GOT3 (cell line): ENCODE measurements at places on chromosomes 12 and 14.

GRCh38 chr12:127280393-127281275 is 986.3 kb upstream of the TMEM132C start:
- DNase-seq = no peak

DNA sequence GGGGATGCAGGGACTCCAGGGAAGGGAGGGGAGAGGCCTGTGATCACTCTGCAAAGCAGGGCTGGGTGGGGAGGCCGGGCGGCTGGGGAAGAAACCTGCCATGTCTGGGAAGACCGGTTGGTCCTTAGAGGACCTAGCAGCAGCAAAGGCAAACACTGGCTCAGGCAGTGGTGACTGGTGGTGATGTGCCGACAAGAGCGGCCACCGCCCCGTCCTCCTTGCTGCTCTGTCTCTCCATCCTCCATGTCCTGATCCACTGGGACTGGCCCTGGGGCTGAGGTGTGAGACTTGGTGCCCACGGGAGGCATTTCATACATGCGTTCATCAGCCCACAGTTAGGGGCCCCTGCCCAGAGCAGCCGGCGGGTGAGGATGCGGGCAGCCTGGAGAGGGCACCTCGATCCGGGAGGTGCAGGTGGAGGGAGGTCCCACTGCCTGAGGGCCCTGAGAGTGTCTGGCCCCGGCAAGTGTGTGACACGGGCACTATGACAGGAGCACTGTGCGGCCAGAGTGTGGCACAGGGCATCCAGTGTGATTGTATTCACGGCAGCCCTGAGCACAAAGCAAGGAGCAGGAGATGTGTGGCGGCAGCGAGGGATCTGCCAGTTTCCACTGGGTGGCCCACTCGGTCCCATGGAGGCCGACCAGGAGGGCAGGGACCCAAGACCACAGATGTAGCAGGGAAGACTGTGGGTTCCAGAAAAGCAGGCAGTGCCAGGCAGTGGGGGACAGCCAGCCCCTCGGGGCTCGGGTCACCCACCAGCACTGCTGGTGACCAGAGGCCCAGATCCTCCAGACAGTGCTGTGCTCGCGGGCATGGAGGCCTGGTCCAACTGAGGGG is 13.9 kb downstream of the ANKRD9 start:
- no peak for DNase-seq

DNA sequence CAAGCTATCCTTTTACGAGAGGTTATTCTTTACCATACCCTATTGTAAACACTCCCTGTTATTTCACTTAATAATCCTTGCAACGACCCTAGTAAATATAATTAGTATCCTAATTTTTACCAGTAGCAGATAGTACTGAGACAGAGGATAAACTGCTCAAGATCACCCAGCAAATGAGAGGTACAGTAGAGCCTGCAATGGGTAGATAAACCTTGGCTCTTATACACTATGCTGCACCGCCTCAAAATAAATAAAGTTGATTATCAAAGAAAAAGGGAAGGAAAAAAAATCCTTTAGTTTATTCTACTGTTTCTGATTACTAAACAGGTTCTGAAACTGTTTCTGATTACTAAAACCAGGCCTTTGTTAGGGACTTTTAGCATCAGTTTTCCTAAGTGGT is 22.5 kb downstream of the YBX3 start:
- no peak for DNase-seq

DNA sequence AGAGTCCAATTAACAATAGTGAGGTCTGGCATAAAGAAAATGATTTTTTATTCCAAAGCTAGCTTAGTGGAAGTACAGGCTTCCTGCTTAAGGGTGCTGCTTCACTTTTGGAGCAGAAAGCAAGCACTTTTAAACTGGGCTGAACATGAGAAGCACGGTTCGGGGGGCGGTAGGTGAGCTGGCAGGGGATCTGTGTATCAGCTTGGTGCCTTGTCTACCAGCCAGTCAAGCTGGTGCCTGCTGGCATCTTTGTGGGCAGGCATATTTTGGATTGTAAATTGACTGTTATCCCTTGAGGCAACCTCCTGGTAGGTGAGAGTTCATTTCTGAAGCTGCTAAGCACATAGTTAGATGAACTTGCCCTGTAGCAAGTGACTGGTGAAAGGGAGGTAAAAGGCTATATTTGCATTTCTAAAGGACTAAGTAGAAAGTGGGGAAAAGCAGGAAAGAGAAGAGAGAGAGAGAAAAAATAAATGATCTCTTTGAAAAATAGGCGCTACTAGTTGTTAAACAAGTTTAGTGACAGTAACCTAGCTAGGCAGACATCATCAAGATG is 121.1 kb upstream of the SYT10 start:
- DNase-seq = no peak

DNA sequence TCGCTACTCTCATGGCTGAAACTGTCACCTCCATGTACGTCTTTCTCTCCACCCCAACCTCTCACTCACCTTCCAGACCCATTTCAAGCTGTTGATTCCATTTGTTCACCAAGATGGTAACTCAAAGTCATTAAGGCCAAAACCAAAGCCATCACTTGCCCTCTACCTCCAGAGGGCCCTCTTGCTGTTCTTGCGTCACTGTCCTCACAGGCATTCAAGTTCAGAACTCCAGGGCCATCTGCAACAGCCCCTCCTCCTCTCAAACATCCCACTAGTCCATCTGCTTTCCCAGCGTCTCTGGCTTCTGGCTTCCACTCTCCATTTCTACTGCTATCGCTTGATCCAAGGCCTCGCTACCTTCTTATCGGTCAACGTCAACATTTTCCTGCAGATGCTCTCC is 74.5 kb downstream of the VWF start:
- no peak for DNase-seq

- no peak for DNase-seq
Observed at GRCh38 chr12:29148596-29148910, 525 bp upstream of the FAR2 start.

- DNase-seq = no peak
Observed at GRCh38 chr14:63248211-63248610, 44.0 kb downstream of the RHOJ start.

- no peak for DNase-seq
Observed at GRCh38 chr12:89933911-89934310, 225.3 kb upstream of the ATP2B1 start.
